ENCODE measurements at places on chromosomes 4 and X. TPM values are rescaled to one million over a fixed set of nuclear protein-coding genes. Genes with fewer than 3 reads are reported as not detected.

The FAM184B gene
- total RNA-seq: not detected

The PAPSS1 gene
- 27.7 TPM for total RNA-seq

The RHOXF2 gene
- total RNA-seq: not detected

The TRIM60 gene
- total RNA-seq: not detected
